ENCODE measurements at places on chromosomes 3 and 15. TPM values are rescaled to one million over a fixed set of nuclear protein-coding genes. Genes with fewer than 3 reads are reported as not detected.

STX19 gene
- total RNA-seq = not detected

DNA sequence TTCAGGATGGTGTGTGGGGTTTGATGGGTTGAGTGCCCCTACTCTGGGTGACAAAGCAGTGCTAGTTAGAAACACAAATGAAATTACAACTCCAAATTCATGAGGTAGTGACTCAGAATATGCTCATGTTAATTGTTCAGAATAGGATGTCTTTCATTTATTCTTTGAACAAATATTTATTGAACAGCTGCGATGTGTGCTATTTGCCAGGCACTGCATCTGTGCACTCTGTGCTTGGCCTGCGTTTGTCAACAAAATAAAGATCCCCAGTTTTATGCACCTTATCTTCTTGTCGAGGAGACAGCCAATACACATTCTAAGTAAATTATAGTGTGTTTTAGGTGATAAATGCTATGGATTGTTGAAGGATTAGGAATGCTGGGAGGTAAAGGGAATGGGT is 27.3 kb downstream of the MED12L start:
- no peak for DNase-seq

TPRG1 gene
- total RNA-seq = 3.0 TPM

EPHB1 gene
- total RNA-seq = 1.6 TPM

Data from chondrocyte (in vitro differentiated cells).